Fibroblast of skin of right quadriceps (primary cell): ENCODE measurements at places on chromosomes 5 and 9.

DNA sequence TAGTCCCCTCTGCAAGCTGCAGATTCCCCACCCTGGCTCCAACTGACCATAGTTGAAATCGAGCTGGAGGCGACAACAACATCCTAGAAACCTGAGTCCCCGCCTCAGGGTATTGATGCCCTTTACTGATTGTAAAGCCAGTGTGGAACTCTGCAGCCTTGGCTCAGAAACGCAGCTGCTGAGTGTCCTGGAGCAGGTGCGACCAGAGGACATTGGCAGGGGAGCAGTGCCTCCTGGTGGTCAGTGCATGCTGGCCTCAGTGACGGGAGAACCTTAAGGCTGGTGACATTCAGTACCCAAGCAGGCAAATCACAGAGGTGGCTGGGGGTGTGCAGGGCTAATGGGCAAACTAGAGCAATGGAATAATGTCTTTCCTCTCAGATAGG is 20.4 kb upstream of the ZNF354B start:
- DNase-seq: no peak

DNA sequence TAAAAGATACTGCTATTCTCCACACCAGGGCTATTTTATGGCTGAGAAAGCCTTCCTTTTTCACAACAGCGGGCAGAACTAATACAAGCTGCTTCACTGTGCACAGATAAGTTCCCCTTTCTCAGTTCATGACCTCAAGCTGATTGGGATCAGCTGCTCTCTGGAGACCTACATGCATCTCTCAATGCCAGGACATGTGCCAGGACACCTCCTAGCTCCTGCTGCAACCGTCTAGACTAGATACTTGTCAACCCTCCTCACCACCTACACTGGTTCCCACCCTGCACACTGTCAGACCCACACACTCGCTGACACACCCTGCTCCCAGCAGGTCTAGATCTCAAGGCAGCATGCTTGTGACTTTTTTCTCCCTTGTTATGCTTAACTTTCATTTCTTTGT is 39.8 kb downstream of the STARD4 start:
- no peak for DNase-seq

- no peak for DNase-seq
These were observed 92.2 kb upstream of the IL33 start for GRCh38 chr9:6123416-6123815.

DNA sequence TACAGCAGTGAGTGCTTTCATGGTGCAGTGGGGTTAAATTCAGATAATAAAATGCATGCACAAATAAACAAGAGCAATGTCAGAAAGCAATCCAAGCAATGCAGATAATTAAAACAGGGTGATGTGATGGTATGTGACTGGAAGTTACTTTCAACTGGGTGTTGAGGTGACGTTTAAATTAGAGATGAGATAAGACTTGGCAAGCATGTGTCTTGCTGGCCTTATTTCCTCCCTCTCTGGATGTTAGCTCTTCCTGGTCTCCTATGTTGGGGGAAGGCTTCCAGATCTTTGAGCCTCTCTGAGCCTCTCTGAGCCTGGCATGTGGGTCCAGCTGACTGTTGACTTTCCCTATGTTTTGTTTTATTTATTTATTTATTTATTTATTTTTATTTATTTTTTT is 54.4 kb downstream of the DOCK2 start:
- DNase-seq: peak; percentile 82

DNA sequence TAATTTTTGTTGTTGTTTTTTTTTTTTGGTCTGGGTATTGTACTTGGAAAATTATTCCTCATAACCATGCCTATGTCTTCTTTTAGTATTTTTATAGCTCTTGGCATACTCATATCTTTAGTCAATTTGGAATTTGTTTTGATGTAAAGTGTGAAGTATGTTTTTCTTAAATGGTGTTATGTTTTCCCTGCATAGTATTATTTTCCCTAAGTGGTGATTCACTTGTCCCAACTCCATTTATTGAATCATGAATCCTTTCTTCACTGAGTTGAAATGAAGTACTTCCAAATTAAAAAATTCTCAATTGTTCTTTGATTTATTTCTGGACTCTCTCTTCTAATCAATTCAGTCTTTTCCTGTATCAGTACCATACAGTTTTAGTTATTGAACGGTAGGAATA is 46.5 kb downstream of the POLK start:
- no peak for DNase-seq

DNA sequence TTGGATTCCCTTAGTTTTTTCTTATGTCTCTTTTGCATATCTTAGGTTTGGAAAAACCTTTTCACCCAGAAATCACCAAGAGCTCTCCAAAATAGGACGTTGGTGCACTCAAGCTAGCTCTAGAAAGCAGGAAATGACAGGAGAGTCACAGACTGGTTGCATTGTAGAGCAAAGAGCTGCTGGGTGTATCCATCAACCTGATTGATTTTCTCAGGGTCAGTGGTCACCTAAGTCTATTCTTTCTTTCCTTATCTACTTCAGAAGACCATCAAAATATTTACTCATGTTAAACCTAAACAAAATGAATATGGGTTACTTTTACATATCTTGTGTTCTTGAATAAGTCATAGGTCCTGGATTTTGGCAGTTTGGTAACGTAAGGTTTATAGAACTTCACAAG is 14.9 kb downstream of the SLC26A2 start:
- no peak for DNase-seq

DNA sequence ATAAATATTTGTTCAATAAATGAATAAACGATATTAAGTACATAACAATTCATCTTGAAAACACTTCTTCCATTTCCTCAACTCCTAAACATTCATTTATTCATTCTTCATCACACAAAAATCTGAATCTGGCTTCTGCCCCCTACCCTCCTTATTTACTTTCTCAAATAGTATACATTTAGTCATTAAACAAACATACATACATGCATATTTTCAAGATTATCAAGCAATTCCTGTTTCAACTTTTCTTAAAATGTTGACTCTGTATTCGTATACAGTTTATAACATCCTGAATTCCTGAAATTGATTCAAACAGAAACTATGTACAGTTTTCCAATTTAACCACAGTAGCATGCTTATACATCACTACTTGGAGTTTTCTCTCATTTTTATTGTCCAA is 129.0 kb downstream of the MUSK start:
- peak; percentile 92 for DNase-seq

GRCh38 chr9:68551191-68551590 is 10.5 kb upstream of the TMEM252 start:
- DNase-seq: no peak

- DNase-seq: no peak
These were observed 6.5 kb downstream of the LRRC26 start for GRCh38 chr9:137163365-137163715.

DNA sequence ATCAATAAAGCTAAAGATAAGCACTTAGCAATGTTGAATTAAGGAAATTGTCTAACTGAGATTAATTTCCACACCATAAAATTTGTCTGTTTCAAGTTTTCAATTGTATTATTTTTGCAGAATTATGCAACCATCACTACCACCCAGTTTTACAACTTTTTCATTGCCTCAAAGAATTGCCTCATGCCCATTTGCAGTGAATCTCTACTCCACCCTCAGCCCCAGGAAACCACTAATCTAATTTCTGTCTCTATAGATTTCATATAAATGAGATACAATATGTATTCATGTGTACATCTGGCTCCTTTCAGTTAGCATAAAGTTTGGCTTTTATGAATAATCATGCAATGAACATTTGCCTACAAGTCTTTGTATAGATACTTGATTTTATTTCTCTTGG is 72.9 kb downstream of the PTCD2 start:
- DNase-seq: no peak

- peak; percentile 70 for DNase-seq
These were observed 9.9 kb downstream of the MIER3 start for GRCh38 chr5:56941981-56942380.

- peak; percentile 65 for DNase-seq
These were observed 14.3 kb upstream of the FREM1 start for GRCh38 chr9:14924230-14925219.

DNA sequence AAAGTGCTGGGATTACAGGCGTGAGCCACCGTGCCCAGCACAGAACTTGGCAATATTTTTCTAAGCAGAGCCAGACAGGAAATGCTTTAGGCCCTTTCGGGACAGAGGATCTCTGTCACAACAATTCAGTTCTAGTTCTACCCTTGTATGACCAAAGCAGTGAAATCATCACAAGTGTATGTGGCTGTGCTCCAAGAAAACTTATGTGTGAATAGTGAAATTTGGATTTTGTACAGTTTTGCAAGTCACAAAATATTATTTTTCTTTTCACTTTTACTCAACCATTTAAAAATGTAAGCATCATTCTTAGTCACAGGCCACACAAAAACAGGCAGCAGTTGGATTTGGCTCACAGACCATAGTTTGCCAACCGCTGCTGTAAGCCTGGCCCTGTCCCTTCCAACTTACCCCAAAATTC is 20.4 kb upstream of the PRUNE2 start:
- peak; percentile 82 for DNase-seq

DNA sequence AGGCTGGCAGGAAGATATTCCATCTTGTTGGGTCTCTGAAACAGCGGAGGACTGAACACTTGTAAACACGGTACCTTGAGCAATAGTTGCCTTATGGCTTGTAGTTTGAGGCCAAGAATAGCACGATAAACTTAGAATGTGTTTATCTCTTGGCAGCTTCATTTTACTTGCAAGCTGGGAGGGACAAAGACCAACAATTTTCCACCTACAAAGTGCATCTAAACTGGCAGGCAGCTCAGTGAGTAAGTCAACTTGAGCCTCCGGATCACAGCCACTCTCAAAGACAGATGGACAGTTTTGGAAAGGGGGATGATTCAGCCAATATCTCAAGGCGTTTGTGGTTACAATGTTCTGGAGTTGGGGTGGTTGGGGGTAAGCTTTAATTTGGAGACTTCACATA is 652.6 kb downstream of the CETN3 start:
- peak; percentile 53 for DNase-seq

DNA sequence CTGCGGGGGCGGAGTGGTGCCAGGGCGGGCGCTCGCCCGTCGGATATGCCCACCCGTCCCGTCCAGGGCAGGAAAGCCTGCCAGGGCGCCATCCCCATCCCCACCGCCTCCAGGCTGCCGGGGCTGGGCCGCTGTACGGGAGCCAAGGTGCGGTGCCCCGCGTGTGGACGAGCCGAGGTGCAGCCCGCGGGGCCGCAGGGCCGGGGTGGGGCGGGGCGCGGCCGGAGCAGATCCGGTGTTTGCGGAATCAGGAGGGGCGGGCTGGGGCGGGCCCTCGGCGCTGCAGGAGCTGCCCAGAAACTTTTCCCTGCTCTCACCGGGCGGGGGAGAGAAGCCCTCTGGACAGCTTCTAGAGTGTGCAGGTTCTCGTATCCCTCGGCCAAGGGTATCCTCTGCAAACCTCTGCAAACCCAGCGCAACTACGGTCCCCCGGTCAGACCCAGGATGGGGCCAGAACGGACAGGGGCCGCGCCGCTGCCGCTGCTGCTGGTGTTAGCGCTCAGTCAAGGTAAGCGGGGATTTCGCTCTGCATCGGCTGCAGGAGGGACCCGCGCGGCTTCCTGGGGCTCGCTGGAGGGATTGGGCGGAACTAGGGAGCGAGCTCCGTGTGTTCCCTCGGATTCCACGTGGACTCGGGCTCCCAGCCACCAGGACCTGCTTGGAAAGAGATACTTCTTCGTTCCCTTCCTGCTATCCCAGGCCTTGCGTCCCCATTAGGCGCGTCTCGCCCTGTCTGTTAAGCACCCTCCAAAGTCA is at the start of gene ITGA2:
TSS of gene ITGA2 (plus strand) at position 328 of the 756 bp plus-strand sequence. CDS start at position 445, 117 bp downstream.
- peak; percentile 39 for DNase-seq

DNA sequence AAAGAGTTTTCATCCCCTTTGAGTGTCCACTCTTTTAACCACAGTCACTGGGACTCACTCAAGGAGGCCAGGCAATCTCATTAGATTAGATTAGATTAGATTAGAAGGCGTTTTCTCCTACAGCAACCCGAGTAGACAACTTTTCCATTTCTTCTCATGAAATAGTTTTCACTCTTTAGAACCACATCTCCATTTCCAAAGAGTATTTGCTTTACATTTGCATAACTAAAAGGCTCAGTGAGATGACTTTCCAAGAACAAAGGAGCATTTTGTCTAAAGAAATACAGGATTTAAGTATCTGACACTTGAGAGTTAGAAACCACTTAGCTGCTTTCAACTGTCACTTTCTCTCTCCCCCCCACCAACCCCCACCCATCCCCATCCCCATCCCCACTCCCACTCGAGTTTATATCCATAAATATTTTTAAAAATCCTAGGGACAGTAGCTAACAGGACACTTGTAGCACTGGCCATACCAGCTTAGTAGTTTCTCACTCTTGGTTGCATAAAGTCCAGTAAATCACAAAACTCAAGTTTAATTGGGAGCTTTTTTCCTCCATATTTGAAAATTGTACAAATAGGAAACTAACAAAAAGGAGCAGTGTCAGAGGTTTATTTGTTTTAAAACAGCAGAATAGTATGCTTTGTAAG is 2202.9 kb upstream of the WWC1 start:
- DNase-seq: no peak

DNA sequence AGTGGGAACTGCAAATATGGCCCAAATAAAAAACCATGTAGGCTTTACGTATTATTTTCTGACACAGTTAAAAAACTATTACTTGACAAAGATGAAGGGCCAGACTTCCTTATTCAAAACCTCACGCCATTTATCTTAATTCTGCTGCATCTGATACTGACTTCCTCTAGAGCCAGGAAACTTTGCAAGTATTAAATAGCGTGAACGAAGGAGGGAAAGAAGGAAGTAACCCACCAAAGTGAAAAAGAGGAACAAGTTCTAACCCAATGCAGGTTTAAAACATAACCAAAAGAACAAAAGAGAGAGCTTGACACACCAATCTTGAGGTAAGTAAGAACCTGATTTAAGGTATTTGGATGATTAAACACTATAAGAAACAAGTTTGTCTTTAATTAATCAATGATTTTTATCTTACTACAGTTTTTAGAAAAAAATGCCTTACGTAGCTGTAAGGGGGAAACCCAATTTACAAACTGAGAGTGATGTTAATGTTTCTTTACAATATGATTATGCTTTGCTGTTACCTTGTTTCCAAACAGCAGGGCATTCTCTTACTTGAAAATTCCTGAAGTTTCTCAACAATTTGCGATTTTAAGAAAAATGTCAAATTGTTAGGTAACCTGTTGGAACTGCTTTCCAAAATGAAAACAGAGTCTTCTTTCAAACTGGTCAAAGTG is at the start of gene GAPT:
TSS of gene GAPT (plus strand) at position 220 of the 677 bp plus-strand sequence. CDS start 3,102 bp downstream, outside the sequence.
- no peak for DNase-seq

- DNase-seq: peak; percentile 26
These were observed 32.1 kb upstream of the TNFSF15 start for GRCh38 chr9:114837923-114838322.

- DNase-seq: no peak
These were observed 18.1 kb downstream of the LPCAT1 start for GRCh38 chr5:1505506-1506241.

GRCh38 chr5:66252849-66253248 is 108.7 kb downstream of the SREK1 start:
- DNase-seq: no peak

- peak; percentile 34 for DNase-seq
These were observed 317.6 kb upstream of the KLF4 start for GRCh38 chr9:107807183-107807582.
